ENCODE measurements at places on chromosomes 4 and X.
A peak's percentile ranks its signal among the peaks of the same experiment; 100 is the strongest.

GRCh38 chrX:39592776-39593175 lies 505.0 kb downstream of the BCOR start:
- DNase-seq: no peak

DNA sequence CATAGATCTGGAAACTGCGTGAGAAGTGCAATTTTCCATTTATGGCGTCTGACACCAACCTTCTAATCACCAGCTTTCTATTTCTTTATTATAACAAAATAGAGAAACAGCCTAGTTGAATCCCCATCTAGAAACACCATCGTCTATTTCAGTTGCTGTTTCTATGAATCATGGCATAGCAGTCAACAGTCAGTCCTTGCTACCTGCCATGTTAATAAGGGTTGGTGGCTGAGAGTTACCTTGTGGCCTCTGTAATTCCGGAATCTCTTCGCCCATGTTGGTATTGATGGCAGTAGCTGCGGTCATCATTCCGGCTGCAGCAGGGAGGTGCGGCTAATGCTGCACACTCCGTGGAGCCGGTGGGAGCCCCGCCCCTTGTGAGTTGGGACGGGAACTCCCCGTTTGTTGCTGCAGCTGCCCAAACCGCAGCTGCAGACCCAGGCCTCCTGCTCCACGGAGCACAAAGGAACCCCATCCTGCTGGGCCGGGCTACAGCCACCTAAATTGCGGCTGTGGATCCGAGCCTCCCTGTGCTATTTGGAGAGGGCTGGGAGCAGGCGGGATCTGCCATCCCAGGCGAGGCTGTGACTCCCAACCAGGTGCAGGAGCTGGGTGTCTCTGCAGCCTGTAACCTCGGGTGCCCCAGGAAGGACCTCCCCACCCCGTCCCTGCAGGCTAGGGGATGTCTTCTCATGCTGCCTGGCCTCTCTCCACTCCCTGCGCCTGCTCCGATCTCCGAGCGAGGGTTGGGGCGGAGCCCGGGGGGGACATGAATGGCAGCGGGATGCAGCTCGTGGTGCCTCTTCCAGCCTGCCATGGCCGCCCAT lies 115.4 kb upstream of the STK26 start:
- no peak for DNase-seq

DNA sequence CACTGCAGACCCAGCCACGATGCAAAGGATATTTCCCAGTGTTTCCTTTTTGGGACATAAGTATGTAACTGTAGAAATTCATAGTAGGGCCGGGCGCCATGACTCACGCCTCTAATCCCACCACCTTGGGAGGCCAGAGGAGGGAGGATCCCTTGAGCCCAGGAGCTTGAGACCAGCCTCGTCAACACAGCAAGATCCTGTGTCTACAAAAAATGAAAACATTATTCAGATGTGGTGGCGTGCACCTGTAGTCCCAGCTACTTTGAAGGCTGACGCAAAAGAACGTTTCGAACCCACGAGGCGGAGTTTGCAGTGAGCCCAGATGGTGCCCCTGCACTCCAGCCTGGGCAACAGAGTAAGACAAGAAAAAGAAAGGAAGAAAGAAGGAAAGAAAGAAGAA lies 49.2 kb downstream of the CRLF2 start:
- DNase-seq: no peak

DNA sequence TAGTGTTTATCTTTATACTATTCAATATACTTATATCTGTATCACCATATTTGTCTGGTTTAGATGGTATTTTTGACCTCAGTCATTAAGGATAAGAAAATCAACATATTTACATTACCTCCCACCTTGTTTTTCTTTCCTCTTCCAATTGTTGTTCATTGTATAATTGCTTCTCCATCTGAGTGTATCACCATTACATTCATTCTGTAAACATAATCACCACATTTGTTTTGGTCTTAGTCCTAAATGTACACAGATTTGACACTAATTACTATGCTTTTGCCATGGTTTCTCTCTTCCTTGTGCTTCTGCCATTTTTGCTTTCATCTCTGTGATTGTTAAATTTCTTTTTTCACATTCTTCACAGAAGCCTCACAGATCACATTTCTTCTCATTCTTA lies 12.7 kb downstream of the ARMCX6 start:
- no peak for DNase-seq

GRCh38 chrX:115147220-115147619 lies 42.0 kb upstream of the RBMXL3 start:
- peak; percentile 0 for DNase-seq

DNA sequence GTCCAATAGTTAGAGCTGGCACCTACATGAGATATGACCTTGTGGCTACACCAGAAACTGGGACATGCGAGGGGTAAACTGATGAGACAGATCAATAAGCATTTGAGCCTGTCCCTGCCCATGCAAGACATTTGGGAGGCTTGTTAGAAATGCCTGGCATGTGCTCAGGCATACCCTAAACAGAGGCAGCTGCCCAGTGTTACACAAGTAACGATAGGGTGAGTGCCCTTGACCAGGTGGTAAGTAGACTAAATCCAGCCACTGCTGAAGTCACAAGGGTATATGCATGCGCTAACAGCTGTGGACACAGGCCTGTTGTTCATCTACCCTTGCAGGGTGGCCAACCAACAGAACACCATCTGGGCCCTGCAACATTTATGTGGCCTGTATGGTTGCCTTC lies 56.1 kb upstream of the CCDC149 start:
- no peak for DNase-seq

DNA sequence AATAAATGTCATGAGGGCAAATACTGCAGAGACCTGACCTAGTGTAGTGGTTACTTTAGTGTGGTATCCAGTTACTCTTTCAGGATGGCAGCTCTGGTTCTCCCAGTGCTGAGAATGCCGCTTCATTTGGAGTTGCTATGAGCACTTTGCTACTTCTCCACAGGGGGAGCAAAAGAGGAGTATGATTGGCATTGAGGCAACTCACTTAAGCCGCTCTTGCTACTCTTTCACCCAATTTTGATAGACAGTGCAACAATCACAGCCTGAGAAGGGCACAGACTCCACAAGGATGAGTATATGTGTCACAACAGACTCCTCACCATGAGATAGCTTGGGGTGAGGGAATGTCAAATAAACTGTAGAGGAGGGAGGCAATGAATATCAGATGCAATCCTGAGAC lies 81.2 kb downstream of the NPY1R start:
- DNase-seq: peak; percentile 19

- DNase-seq: peak; percentile 83
These were observed 3.6 kb downstream of the MAGIX start for GRCh38 chrX:49165901-49166881.

DNA sequence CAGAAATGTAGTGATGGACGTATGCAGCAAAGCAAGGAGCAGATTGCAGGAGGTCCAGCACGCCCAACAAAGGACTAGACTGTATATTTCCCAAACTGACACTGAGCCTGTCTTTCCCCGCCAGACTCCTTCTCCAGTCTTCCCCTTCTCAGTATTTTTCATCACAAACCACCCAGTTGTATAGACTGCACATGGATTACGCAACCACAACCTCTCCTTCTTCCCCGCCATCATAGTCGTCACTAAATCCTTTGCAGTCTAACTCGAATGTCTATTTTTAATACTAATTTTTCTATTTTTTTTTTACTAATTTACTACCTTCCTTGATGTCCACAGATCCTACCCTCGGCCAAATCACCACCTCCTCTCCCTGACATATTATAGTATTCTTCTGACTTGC lies 105.4 kb downstream of the MTNR1A start:
- DNase-seq: no peak

GRCh38 chrX:149881081-149881711 lies at the start of gene MAGEA8:
TSS of gene MAGEA8 (plus strand) at chrX:149881183. CDS start at chrX:149884273, 3,090 bp downstream.
- no peak for DNase-seq

DNA sequence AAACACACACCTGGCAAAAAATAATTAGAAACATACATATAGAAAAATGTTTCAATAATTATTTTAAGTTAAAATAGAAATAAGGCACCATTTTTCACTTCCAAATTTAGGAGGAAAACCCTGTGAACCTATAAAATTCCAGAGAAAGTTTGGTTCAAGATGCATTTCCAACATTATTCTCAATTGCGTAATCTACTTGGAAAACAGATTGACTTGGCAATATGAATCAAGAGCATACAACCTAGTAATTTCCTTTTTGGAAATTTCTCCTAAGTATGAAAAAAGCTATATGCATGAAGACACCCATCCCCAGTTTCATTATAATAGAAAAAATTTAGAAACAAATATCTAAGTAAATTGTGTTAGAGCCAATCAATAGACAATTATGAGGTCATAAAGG lies 242.9 kb downstream of the IQCM start:
- no peak for DNase-seq

- no peak for DNase-seq
These were observed 216.8 kb downstream of the GRID2 start for GRCh38 chr4:92520563-92520962.

DNA sequence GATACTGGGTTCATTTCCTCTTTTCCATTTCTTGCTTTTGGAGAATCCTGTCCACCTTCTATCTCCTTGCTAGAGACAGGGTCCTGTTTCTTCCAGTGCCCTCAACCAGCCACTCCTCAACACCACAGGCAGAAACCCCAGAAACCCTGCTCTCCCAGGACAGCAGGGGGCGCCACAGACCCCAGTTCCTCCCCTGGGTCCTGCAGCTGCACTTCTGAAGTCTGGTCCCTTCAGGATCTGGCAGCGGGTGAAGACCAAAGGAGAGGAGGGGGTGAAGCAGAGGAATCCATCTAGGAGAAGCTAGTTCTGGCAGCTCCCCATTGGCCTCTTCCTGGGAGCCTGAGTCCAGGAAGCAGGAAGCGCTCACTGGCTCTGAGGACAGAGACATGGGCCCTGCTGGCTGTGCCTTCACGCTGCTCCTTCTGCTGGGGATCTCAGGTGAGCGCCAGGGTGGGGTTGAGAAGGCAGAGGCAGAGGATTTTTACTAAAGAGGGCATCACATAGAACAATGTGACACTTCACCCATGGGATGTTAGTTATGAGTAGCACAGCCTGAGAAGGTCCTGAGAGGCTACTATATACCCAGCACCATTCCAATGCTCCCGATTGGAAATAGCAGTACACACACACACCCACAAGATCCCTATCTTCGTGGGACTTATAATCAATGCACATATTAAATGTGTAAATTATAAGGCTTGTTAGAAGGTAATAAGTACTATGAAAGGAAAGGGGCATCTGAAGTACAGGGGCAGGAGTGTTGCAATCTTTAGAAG lies at the start of gene PRSS48:
Gene PRSS48, plus strand, starts transcription at position 375 of the 776 bp plus-strand sequence. Its CDS starts 12 bp downstream, at position 387.
- DNase-seq: peak; percentile 40

- DNase-seq: no peak
These were observed 258.6 kb downstream of the FAM133A start for GRCh38 chrX:93932471-93933220.

GRCh38 chr4:72997409-72997808 lies 72.1 kb downstream of the COX18 start:
- no peak for DNase-seq
